ENCODE measurements at places on chromosomes 11 and 22.

- no peak for DNase-seq
Observed at GRCh38 chr11:83976086-83976485, 689.9 kb upstream of the CCDC90B start.

- DNase-seq, result no peak
Observed at GRCh38 chr11:115905341-115906000, 401.3 kb upstream of the CADM1 start.

DNA sequence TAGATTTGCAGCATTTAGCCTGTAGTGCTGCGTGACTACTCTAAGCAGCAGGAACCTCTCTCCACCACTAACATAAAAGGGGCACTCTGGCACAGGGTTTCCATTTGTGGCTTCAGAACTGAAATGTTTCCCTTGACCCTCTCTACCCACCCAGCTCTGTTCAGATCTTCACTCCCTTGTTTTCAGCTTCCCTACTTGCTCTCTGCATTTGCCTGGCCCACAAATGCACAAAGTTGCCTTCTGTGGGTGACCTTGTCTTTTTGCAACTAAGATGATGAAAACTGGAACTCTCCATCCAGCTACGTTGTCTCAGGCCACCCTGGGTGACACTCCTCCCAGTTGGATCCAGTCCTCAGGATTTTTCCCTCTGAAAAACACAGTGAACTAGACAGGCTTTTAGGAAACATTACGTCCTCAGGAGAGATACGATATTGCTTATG lies 19.8 kb upstream of the PSMA1 start:
- DNase-seq, result no peak

GRCh38 chr11:488062-488461 lies 19.0 kb downstream of the RNH1 start:
- DNase-seq, result no peak

- DNase-seq, result no peak
Observed at GRCh38 chr11:105609341-105609781, 512 bp upstream of the GRIA4 start.

- DNase-seq, result no peak
Observed at GRCh38 chr11:93783765-93784144, 327 bp upstream of the MED17 start.

GRCh38 chr11:79845002-79845709 lies 404.3 kb upstream of the TENM4 start:
- no peak for DNase-seq

- no peak for DNase-seq
Observed at GRCh38 chr11:45538363-45538762, 127.1 kb downstream of the CHST1 start.

DNA sequence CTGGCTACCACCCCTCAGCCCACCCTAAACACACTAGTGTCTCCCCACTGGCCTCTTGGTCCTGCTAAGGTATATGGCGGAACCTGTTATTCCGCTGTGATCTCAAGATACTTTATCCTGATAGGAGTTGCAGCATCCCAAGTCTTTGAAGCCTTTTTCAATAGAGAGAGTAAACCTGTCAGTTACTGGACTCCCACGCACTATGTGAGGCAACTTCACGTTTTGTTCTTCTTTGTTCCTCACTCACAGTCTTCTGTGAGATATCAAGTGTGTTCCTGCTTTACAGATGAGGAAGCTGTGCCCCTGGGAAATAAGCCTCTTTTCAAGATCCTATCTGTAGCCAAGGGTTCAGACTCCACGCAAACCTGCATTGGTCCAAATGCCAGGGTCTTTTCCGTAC lies 127.8 kb downstream of the MYO18B start:
- no peak for DNase-seq

- DNase-seq, result no peak
Observed at GRCh38 chr11:103668859-103669258, 367.6 kb upstream of the DDI1 start.

GRCh38 chr11:6273188-6273587 lies 13.6 kb downstream of the CCKBR start:
- no peak for DNase-seq

GRCh38 chr11:102476069-102476468 lies 23.5 kb upstream of the TMEM123 start:
- DNase-seq, result no peak

DNA sequence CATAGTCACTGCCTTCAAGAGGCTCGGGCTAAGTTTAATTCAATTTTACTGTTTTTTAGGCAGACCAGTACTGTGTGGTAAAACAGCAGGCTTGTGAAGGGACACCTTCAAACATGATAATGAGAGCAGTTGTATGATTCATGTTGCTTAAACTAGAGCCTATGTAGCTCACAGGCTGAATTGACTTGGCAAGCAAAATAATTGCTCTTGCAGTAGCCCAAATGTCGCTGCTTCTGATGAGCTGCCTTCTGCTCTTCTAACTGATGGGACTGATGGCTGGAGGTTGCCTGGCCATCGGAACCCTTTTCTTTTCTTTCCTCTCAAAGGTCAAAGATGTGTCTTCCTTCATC lies 137.6 kb downstream of the MAML2 start:
- DNase-seq, result no peak

DNA sequence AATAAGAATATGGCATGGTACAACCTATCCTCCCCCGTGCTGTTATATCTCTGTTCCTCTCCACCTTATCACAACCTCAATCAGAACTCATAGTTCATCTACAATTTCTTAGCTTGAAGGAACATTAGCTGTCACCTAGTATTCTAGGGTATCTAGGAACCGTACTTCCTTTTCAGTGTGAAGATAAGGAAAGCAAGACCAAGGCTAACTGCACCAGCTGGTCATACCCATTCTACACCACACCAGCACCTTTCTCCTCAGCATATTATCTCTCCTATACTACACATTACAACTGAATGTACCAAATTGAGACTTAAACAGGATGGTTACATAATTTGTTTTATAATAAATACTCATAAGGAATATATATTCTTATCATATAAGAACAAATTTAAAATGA lies 73.1 kb downstream of the ARHGAP32 start:
- no peak for DNase-seq

GRCh38 chr11:73143126-73143838 lies 1.2 kb upstream of the FCHSD2 start:
- DNase-seq, result no peak

GRCh38 chr11:94661444-94661843 lies 94.3 kb downstream of the PIWIL4 start:
- DNase-seq, result no peak

GRCh38 chr11:101482556-101483124 lies 101.2 kb downstream of the TRPC6 start:
- DNase-seq, result no peak

DNA sequence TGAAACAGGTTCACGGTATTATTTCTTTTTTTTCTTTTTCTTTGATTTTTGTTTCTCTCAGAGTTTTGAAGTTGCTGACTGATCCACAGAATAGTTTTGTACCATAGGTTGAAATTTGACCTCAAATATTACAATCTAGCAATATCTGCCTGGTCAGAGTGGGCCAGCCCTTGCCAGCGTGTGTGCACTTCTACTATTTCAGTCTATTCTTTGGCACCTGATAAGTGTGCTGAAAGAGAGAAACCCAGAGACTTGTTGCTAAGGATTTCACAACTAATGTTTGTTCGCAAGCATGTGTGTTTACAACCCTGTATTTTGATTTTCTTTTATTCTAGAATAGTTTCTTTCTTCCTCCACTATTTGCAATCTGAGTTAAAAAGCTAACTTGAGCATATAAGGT lies 1125.2 kb upstream of the CNTN5 start:
- DNase-seq, result no peak

- no peak for DNase-seq
Observed at GRCh38 chr11:92397221-92397755, 172.7 kb downstream of the FAT3 start.

GRCh38 chr11:78110351-78110750 lies 29.1 kb downstream of the ALG8 start:
- DNase-seq, result no peak

DNA sequence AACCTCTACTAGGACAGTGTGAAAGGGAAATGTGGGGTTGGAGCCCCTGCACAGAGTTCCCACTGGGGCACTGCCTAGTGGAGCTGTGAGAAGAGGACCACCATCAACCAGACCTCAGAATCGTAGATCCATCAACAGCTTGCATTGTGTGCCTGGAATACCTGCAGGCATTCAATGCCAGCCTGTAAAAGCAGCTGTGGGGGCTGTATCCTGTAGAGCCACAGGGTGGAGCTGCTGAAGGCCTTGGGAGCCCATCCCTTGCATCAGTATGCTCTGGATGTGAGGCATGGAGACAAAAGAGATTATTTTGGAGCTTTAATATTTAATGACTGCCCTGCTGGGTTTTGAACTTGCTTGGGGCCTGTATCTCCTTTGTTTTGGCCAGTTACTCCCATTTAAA lies 46.3 kb downstream of the PGR start:
- DNase-seq, result no peak

DNA sequence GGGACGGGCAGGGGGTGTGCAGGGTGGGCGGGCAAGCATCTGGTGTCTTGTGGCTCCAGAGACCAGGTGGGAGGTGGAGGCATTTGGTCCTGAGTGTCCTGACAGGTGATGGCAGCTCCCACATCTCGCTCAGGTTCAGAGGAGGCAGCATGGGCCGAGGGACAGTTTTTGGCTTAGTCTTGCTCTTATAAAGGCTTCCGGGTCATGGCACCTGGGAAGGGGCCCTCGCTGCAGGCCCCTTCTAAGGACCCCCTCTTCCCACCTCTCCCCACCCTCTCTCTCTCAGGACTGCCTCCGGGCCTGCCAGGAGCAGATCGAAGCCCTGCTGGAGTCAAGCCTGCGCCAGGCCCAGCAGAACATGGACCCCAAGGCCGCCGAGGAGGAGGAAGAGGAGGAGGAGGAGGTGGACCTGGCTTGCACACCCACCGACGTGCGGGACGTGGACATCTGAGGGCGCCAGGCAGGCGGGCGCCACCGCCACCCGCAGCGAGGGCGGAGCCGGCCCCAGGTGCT lies 9.9 kb downstream of the CCND1 start:
- DNase-seq, result peak; percentile 54

GRCh38 chr22:25448435-25449051 lies 115.9 kb upstream of the GRK3 start:
- DNase-seq, result no peak

DNA sequence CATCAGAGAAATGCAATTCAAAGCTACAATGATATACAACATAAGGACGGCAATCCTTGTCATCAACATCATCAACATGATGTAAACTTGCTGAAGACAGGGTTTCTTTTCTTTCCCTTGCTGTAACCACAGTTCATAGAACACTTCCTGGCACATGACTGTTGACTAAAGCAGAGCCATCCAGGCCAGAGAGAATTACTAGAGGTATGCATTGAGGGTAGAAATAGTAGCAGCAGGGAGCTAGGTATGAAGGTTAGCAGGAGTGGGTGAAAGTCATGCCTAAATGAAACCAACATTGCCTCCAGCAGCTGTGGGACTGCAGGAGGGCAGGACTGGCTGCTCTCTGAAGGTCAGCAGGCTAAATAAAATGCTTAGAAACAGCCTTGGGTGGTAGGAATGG lies 103.7 kb downstream of the LRRC32 start:
- DNase-seq, result no peak

- no peak for DNase-seq
Observed at GRCh38 chr11:14320020-14320419, 39.0 kb downstream of the RRAS2 start.

- no peak for DNase-seq
Observed at GRCh38 chr22:24303007-24303406, 32.4 kb downstream of the SPECC1L start.

GRCh38 chr11:107494055-107494454 lies 36.4 kb upstream of the CWF19L2 start:
- no peak for DNase-seq

GRCh38 chr11:7563281-7563680 lies 49.5 kb downstream of the PPFIBP2 start:
- DNase-seq, result no peak

DNA sequence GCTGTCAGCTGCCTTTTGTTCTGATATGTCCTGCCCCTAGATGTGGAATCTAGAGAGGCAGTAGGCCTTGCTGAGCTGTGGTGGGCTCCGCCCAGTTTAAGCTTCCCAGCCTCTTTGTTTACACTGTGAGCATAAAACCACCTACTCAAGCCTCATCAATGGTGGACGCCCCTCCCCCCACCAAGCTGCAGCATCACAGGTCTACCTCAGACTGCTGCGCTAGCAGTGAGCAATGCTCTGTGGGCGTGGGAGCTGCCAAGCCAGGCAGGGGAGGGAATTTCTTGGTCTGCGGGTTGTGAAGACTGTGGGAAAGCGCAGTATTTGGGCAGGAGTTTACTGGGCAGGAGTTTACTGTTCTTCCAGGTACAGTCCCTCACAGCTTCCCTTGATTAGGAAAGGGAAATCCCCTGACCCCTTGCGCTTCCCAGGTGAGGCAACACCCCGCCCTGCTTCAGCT lies 98.5 kb downstream of the SMCO4 start:
- no peak for DNase-seq

DNA sequence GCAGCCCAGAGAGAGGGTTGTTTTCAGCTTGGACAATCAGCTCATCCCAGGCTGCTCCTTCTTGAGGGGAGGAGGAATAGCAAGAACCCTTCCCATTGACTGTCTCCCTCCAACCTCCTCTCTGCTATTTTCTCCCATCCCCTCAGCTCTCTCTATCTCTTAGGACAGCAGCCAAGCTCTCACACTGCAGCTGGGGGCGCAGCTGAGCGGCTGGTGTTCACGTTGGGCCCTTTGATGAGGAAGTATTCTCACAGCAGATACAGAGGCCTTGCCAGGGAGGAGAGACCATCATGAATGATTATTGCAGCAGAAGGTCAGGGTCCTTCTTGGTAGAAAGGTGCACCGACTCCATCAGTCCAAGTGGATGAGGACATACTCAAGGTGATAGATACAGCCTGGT lies 26.5 kb upstream of the CADM1 start:
- DNase-seq, result no peak

GRCh38 chr22:24302591-24302990 lies 32.0 kb downstream of the SPECC1L start:
- DNase-seq, result no peak

DNA sequence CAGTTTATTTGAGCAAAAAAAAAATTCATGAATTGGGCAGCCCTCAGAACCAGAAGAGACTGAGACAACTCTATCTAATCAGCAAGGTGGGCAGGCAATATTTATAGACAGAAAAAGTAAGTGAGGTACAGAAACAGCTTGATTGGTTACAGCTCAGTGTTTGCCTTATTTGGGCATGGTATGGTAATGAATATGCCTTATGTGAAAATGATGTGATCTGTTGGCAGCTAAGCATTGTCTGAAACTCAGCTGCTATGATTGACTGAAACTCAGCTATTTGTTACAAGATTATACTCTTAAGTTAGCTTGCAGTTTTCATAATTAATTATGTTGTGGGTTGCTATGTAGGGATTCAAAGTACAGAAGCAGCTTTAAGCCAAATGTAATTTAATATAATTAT lies 127.6 kb downstream of the CNTN5 start:
- DNase-seq, result no peak

DNA sequence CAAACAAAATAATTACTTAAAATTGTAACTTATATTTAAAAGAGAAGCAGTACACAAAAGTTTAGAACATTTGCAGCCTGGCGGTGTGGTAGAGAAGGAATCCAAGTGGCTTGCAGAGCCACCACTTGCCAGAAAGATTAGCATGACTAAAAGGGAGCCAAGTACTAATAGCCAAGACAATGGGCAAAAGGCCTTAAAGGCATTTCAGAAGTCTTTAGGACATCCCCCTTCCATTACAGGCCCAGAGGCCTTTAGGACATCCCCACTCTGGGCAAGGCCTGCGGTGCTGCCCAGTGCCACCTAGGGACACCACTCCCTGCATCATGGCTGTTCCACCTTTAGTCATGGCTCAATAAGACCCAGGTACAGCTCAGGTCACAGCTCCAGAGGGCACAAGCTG lies 32.4 kb downstream of the TMEM225 start:
- no peak for DNase-seq

GRCh38 chr22:17403906-17404305 lies 34.6 kb downstream of the CECR2 start:
- no peak for DNase-seq

- no peak for DNase-seq
Observed at GRCh38 chr11:84671325-84671999, 955.7 kb downstream of the DLG2 start.
